ENCODE measurements at places on chromosomes 11 and 22.
A peak's percentile ranks its signal among the peaks of the same experiment; 100 is the strongest.

GRCh38 chr11:3341298-3341697 is 37.6 kb downstream of the ZNF195 start:
- DNase-seq, result peak; percentile 68

GRCh38 chr11:63913866-63914830 is 2.8 kb downstream of the RCOR2 start:
- DNase-seq, result no peak

GRCh38 chr11:74055938-74056337 is 47.1 kb upstream of the UCP3 start:
- no peak for DNase-seq

GRCh38 chr11:65130631-65131416 is 3.5 kb downstream of the SYVN1 start:
- DNase-seq, result peak; percentile 16

- DNase-seq, result no peak
Measured at GRCh38 chr22:48456449-48456848, 1371.2 kb downstream of the BRD1 start.

DNA sequence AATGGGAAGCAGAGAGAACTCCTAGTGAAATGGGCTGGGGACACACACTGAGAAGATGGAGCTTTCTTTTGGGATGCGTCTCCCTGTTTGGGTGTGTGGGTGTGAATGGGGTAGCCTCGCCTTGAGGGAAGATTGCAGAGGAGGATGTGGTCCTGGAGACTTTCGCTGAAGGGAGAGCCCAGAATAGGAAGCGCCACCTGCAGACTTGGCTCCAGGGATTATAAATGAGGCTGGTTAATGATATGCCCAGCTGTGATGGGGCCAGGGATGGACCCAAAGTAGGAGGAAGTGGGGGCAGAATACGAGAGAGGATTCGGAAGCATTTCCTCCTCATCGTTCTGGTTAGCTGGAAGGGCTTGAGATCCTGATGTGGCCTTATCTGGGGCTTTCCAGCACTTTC is 13.7 kb downstream of the RELT start:
- no peak for DNase-seq

DNA sequence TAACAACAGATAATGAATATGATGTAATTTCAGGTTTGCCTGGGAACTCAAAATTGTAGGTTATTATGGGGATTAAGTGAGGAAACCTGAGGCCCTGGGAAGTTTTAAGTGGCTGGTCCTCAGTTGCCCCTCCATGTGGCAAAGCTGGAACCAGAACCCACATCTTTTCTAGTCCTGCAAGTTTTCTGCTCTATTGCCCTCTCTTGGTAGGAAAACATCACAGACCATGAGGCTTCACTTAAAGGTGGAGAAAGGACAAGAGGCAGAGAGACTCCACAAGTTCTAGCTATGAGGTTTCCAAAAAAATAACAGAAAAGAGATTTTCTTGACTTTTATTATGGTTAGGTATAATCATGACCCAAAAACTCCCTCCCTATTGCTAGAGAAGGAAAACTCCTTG is 115.5 kb upstream of the DDI1 start:
- no peak for DNase-seq

DNA sequence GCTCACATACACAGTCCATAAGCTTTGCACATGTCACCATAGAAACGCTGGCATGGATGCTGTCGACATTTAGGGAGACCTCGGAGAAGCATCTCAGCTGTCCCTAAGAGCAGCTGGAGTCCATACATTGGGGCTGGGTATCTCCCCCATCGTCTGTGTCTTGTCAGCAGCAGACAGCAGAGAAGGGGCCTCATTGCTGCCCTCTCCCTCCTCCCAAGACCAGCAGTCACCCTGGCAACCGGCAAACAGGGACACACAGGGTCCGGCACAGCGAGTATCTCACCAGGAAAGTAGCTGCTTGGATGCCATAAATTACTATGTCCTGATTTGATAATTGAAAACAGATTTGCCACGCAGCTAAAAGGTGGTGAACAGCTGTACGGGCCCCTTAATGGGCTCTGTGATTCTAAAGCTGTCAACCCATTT is 84.4 kb downstream of the CD44 start:
- no peak for DNase-seq

DNA sequence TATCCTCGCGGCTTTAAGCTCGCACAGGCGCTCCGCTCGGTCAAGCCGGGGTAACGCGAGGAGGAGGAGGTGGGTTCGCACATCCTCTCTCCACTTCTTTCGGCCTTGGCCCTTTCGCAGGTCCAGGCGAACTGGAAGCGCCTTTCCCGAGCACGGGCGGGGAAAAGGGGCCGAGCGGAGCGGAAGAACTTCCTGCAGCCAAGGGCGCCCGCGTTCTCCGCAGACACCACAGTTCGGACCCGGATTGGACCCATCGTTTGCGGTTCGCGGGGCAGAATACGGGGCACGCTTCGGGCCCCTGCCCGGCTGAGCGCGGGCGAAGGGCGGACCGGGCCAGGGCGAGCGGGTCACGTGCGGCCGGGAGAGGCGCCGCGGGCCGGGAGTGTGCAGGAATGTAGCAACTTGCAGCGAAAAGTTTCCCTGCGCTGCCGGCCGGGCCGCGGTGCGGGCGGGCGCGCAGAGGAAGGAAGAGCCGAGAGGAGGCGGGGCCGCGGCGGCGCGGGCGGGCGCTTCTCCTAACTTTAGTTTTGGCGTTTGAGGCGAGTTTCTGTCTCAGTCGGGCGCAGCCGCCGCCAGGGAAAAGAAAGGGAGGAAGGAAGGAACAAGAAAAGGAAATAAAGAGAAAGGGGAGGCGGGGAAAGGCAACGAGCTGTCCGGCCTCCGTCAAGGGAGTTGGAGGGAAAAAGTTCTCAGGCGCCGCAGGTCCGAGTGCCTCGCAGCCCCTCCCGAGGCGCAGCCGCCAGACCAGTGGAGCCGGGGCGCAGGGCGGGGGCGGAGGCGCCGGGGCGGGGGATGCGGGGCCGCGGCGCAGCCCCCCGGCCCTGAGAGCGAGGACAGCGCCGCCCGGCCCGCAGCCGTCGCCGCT is at the start of gene YAP1:
Gene YAP1 (plus strand): TSS at position 552 of the 865 bp plus-strand sequence. CDS start 402 bp downstream, outside the sequence.
- peak; percentile 70 for DNase-seq

- no peak for DNase-seq
Measured at GRCh38 chr11:47177846-47178245, 1.2 kb upstream of the ARFGAP2 start.

DNA sequence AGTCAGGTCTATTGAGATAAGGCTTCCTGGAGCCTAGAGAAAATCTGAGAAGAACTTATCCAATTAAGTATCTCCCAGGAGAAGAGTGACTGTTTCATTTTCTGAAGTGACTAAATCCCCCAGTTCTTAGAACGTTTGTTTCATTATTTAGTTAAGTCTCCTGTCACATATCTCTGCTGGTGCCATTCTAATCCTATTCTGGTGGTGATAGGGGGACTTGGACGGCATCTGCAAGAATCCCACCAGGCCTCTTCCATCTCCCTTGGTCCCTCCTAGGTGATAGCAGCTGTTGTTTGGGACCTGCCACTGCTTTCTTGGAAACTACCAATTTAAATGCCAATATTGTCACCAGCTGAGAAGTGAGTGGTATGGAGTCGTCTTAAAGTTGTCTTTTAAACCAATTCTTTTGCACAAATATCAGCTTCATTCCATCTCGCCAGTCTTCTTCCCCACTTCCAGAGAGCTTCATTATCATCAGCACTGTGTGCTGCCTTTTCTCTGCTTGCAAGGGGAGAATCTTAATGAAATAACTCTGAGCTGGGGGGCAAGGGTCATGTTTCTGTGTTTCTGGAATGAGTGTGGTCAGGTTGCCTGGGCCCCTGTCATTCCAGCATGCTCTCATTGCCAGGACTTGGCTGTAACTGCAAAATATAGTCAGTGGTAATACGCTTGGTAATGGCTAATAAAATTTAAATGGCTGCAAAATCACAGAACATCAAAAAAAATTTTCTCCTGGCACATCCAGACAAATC is 104.8 kb downstream of the LDLRAD3 start:
- no peak for DNase-seq

GRCh38 chr11:105245781-105246315 is 106.3 kb upstream of the CARD18 start:
- no peak for DNase-seq

Data from activated T-cell treated with anti-CD3 and anti-CD28 coated beads, Interleukin-2, amount 50 U/mL, for 1 hour (primary cell).